ENCODE measurements at places on chromosomes 5 and 9. TPM values are rescaled to one million over a fixed set of nuclear protein-coding genes. Genes with fewer than 3 reads are reported as not detected.

PTPN3 gene
- total RNA-seq: 1.2 TPM

SHROOM1 gene
- 114 TPM for total RNA-seq

ITK gene
- total RNA-seq: not detected

PCDHAC2 gene
- total RNA-seq: not detected

SPATA31D4 gene
- not detected for total RNA-seq

IL4 gene
- total RNA-seq: not detected

ADRA1B gene
- total RNA-seq: 2.2 TPM

RFESD gene
- 1.3 TPM for total RNA-seq

NFIB gene
- total RNA-seq: 25.9 TPM

PLAC8L1 gene
- not detected for total RNA-seq

FGF18 gene
- total RNA-seq: not detected

PITX1 gene
- total RNA-seq: 3.2 TPM

CDKN2A gene
- 8.3 TPM for total RNA-seq

ARL14EPL gene
- total RNA-seq: not detected

PCDHA2 gene
- total RNA-seq: not detected

SEMA6A gene
- 3.4 TPM for total RNA-seq

BAAT gene
- 0.13 TPM for total RNA-seq

STOM gene
- 145 TPM for total RNA-seq

GRM6 gene
- total RNA-seq: not detected

IFNA21 gene
- not detected for total RNA-seq

GFRA3 gene
- not detected for total RNA-seq

GRXCR2 gene
- total RNA-seq: not detected

JAKMIP2 gene
- total RNA-seq: 3.0 TPM

CACFD1 gene
- 9.4 TPM for total RNA-seq

ACOT12 gene
- total RNA-seq: not detected

SPATA6L gene
- total RNA-seq: 0.26 TPM

IER5L gene
- total RNA-seq: 54.2 TPM

MCC gene
- 38.4 TPM for total RNA-seq

HMMR gene
- 15.6 TPM for total RNA-seq

PCDHA5 gene
- total RNA-seq: not detected

NMRK1 gene
- total RNA-seq: 13.8 TPM

GFI1B gene
- total RNA-seq: not detected

MUSK gene
- total RNA-seq: 0.40 TPM

SLC23A1 gene
- not detected for total RNA-seq

CD74 gene
- 5.4 TPM for total RNA-seq

PCDHB15 gene
- 0.48 TPM for total RNA-seq

PCDHB12 gene
- total RNA-seq: 0.08 TPM

SOWAHA gene
- 0.16 TPM for total RNA-seq

IQGAP2 gene
- total RNA-seq: 1.4 TPM

LRRC70 gene
- 0.24 TPM for total RNA-seq

MEGF10 gene
- 6.3 TPM for total RNA-seq

CHSY3 gene
- 3.7 TPM for total RNA-seq

MSX2 gene
- 3.7 TPM for total RNA-seq

ANKRD31 gene
- total RNA-seq: under 0.01 TPM

AK8 gene
- 0.88 TPM for total RNA-seq

HTR4 gene
- not detected for total RNA-seq

PCDHGA2 gene
- total RNA-seq: 0.39 TPM

CBY3 gene
- total RNA-seq: not detected

ANKRD18B gene
- under 0.01 TPM for total RNA-seq

IL3 gene
- not detected for total RNA-seq

ANKDD1B gene
- total RNA-seq: not detected

AGXT2 gene
- total RNA-seq: not detected

ARID3C gene
- total RNA-seq: not detected

C5orf58 gene
- total RNA-seq: not detected

CDH6 gene
- total RNA-seq: 3.4 TPM
